Left cardiac atrium (tissue), 4 donors: ENCODE measurements at places on chromosomes 2 and 18.
A peak's percentile ranks its signal among the peaks of the same experiment; 100 is the strongest.

DNA sequence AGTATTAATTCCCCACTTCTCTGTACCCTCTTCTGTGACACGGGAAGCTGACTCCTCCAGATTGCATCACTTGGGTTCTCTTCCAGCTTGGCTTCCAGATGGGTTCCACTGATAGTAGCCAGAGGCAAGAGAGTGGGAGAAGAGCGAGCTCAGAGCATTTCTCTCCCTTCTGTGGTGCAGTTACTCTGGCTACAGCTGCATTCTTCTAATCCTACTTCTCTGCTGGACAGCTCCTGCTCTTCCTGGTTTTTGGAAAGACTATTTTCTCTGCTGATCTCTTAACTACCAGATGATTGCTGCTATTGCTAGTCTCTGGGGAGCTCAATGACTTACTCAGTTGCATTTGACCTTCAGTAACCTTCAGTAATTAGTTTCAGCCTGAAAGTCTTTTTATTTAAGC lies 187.5 kb upstream of the MAP2 start:
- no peak for DNase-seq

- DNase-seq, result no peak
Measured at GRCh38 chr18:26443853-26444252, 104.5 kb downstream of the KCTD1 start.

DNA sequence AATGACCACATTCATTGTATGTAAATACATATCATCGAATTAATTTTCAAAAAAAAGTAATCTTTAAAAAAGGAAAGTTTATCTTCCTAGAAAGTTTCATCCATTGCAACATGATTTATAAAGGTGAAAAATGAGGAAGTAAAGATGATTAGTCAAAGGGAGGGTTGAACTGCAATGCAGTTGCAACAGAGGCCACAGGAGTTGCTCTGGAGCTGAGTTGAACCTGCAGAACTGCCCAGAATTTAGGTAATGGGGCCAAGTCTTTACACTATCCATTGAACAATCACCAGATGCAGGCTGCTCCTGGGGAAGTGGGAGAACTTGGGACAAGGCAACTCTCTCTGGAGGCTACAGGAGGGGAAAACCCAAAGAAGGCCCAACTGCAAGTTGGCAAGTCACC lies 390.7 kb downstream of the METTL4 start:
- no peak for DNase-seq

GRCh38 chr2:64410671-64411070 lies 43.3 kb upstream of the LGALSL start:
- DNase-seq, result no peak

GRCh38 chr2:212494418-212495020 lies 44.1 kb downstream of the ERBB4 start:
- DNase-seq, result no peak

- DNase-seq, result no peak
Measured at GRCh38 chr2:5242751-5243150, 449.4 kb upstream of the SOX11 start.

GRCh38 chr2:100919316-100919715 lies 82.8 kb upstream of the RPL31 start:
- no peak for DNase-seq

DNA sequence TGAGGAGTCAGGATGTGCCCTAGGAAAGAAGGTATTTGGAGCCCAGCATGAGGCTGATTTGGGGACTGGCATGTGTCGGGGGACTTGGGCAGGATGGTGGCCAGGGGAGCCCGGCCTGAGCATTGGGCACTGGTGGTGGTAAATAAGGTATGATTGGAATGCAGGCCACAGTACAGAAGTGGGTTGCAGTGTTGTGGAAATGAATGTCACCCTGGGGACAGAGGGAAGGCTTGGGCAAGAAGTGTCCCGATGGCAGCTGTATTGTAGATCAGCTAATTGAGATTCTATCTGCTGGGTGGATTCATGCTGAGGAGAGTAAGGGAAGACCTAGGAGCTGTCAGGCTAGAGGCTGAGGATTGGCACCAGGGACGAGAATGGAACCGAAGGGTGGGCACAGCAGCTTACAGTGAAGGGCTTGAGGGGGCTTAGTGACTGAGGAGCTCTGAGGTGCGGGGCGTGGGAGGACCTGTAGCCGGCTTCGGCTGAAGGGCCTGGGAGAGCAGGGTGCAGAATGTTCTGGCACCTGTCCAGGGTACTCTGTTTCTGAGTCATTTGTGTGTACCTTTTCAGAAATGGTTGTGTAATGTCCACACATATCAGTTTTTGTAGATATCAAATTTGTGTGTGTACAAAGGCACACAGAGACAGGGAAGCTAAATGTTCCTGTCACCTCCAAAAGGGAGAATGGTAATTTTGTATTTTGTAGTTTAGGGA lies 170.2 kb downstream of the PRKCE start:
- peak; percentile 70 for DNase-seq

DNA sequence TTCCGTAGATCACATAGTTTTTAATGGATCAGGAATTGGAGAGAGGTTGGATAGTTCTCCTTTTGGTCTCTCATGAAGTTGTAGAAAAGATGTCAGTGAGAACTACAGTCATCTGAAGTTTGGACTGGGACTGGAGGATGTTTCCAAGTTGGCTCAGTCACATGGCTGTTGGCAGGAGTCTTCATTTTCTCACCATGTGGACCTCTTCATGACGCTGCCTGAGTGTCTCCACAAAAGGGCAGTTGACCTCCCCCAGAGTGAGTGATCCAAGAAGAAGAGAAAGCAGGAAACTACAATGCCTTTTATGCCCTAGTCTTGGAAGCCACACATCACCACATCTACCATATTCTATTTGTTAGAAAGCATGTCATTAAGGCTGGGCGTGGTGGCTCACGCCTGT lies 171.7 kb downstream of the EPHA4 start:
- no peak for DNase-seq

DNA sequence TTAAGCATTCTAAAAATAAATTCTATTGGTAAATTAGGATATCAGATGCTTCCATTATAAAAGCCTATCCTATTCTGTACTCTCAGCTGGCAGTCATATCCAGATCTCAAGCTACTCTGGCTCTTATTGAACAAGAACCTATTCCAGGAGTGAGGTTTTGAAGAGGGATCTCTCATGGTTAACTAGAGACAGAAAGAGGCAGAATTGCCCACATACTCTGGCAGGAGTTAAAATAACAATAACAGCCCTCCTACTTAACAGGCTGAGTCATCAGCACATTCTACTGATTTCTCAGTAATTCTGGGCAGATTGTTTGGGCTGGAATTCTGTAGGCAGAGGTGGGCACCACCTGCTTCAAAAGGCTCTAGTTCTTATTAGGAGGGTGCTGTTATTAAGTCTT lies 142.0 kb upstream of the UNC80 start:
- DNase-seq, result no peak
